HS-27A (cell line): ENCODE measurements at places on chromosomes 11 and 22.

DNA sequence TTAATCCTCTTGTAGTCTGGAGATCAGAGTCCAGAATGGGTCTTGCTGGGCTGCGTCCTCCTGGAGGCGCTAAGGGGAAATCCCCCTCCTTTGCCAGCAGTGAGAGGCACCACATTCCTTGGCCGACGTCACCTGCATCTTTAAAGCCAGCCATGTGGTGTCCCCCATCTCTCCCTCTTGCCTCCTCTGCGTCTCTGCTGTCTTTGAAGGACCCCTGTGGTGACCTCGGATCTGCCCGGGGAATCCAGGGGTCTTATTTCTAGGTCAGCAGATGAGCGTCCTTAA, 27.2 kb upstream of the PARVB start:
- no peak for DNase-seq

DNA sequence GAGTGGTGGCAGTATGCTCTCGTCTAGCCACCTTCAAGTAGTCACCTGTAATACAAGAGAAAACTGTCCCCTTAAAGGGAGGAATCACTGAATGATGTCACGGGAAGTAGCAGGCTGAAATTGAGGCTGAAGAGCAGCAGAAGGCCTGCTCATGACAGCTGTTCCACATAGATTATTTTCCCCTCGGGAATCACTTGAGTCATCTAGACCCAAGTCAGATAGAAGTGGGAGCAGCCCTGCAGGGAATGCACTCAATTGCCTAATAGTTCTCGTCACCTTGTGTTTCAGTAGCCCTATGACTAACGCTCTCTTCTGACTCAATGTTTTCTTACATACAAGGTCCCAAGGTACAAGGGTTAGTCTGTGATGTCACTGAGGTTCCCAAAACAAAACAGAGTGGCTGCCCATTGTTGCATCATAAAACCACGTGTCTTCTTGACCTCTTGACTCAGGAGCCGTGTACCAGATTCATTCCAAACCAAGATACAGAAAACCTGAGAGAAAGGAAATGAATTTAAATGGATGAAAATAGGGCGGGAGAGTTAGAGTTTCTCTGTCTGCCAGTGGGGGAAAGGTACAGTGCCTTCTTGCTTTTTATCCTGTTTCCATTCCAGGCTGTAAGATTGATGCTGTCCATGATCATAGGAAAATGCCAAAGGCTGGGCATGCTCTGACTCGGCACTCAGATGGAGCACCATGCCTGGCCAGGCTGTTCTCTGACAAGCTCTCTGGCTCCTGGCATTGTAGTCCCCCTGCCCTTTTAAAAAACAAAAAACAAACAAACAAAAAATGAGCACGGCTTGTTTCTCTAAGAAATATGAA, 21.6 kb upstream of the C11orf96 start:
- DNase-seq, result peak; percentile 91

DNA sequence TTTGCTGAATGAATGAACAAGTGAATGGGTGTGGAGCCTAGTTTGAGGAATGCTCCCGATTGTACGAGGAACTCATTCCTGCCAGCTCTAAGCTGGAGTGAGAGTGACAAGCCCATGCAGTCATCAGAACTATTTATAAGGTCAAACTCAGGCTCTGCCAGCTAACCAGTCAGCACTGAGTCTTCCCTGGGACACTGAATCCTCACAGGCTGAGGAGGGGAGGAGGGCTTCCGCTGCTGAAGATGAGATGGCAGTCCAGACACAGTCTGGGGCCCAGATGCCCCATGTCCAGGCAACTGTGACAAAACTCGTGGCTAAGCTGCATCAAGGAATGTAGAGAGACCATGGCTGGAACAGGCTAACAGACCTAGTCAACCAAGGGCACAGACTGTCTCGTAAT, 4.0 kb downstream of the LRP4 start:
- no peak for DNase-seq

DNA sequence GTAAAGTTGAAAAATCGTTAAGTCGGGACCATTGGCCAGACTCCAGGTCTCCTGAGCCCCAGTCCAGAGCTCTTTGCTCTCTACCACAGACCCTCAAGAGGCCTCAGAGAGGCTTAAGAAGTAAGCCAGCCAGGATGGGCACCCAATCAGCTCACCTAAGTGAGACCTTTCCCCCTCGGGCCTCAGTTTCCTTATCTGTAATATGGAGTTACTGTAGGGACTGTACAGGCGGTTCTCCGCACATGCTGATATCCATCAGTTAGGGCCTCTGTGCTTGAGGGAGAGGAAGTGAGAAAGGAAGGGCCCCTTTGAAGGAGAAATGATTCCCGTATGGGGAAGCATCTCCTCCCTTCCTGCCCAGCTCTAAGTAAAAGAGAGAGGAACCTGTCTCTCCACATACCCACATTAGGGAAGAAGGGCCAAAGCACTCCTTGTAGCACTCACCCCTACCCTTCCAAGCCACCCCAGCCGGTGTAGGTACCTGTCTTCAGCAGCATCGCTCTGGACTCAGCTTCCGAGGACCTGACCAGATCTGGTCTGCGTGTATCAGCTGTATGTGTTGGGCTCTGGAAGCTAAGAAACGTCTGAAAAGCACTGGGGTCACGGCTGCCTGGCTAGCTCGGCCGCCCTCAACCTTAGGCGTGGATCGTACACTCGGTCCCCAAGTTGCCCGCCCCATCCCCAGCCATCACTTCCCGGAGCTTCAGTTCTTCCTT, 653 bp downstream of the NAGA start:
- no peak for DNase-seq
